ENCODE measurements at places on chromosomes 7 and 10. TPM values are rescaled to one million over a fixed set of nuclear protein-coding genes. Genes with fewer than 3 reads are reported as not detected.

HOXA4 gene
- total RNA-seq = 0.82 TPM

ZNF736 gene
- 10.5 TPM for total RNA-seq

DNA sequence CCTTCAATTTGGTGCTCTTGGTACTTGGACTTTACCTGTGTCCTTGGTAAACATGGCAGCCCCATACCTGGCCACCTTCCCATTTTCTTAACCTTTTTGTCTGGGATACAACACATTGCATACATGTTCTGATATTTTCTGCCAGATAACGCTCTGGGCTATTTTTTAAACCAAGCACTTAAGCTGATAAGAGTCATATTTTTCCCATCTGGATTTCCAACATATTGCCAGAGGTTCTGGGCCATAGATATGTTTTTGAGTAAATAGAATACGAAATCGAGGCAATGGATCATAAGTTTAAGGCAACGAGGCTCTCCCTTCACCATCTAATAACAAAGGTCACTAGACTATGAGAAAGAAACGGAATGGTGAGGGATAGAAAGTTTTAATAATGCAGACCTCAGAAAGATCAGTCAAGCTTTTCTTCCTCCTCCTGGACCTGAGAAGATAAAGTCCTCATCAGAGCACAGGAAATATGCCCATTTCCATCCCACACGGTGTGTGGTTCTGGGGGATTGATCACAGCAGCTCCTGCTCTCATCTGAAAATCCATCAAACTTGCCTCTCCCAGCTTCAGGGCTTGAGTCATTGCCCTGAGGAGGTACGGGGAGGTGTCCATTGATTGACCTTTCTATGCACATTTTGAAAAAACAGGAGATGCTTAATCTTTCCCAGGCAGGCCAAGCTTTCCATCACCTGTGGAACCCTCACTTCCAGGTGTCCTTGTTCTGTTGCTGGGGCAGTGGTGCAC lies 257.2 kb downstream of the GFRA1 start:
- no peak for DNase-seq

- no peak for DNase-seq
Observed at GRCh38 chr7:80183900-80184685, 49.5 kb downstream of the GNAI1 start.

DNA sequence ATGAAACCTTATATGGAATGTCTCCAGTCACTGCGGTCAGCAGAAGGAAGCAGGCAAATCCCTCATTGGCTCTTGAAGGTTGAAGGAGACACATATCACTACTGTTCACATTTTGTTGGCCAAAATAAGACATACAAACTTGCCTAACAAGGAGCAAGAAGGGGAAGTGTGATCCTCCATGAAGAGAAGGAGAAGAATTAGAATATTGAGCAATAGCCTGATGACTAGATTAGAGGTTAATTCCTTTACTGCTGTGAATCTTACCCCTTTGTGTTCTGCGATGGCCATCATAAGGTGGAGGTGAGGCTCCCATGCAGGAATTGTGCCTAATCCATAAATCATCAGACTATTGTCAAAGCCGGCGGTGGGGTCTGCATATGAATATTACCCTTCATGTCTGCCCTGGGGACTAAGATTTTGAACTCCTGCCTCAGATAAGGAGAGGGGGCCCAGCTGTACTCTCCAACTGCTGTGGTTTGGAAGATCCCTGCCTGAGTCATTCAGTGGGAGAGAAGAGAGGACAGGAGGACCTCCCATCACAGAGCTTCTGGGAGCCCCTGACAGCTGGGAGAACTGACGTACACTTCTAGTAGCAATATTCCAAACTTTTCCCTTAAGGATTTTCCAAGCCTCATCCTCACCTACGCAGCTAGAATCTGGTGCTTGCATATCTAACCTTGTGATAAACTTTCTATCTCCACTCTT lies 398.5 kb downstream of the REEP3 start:
- DNase-seq = no peak

- no peak for DNase-seq
Observed at GRCh38 chr7:146701166-146701565, 584.6 kb downstream of the CNTNAP2 start.
